Spinal cord (tissue), 10 donors: ENCODE measurements at places on chromosomes 5 and 9. TPM values are rescaled to one million over a fixed set of nuclear protein-coding genes. Genes with fewer than 3 reads are reported as not detected.

GRCh38 chr5:94613583-94613982 is 4.8 kb downstream of the KIAA0825 start:
- DNase-seq, result no peak

- DNase-seq, result no peak
These were observed 35.1 kb downstream of the LIX1 start for GRCh38 chr5:97107318-97107717.

DNA sequence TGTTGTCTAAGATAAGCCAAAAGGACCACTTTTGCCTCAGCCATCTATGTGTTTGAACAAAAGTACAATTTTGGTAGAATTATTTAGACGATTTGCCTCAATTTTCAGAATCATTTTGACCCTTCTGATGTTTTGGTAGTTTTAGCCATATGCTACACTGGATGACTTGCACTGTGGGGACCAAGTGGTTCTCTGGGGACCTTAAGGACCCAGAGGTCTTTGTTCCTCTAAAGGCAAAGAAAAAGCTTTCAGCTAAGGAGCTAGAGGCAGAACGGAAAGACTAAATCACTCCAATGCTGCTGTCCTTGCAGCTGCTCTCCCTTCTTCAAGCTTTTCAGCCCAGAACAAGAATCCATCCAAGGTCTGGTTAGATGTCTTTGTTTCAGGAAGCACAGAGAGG is 51.0 kb upstream of the APC start:
- no peak for DNase-seq

DNA sequence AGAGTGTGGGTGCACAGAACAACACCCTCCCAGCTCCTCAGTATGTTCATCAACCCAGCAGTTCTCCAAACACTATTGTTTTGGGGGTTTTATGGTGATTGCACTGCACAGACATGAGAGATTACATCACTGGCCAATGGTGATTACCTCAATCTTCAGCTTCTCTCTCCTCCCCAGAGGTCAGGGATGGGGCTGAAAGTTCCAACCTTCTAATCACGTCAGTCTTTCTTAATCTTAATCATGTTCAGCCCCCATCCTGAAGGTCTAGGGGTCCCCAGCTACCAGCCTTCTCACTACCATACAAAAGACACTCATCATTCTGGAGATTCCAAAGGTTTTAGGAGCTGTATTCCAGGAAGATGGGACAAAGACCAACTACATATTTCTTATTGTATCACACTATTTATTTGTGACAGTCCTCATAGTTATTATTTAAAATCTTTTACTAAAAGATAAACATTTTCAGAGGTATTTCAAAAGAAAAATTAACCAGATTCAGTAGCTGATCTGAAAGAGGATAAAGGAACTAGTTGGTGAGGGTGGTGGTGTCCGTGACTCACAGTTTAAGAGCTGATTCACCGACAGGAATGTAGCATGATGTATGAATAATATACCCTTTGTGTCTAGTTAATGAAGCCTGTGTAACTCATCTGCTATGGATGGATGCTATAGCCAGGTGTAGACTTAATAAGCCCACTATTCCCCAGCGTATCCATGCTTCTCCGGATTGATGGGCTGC is 35.6 kb downstream of the RASEF start:
- no peak for DNase-seq

DNA sequence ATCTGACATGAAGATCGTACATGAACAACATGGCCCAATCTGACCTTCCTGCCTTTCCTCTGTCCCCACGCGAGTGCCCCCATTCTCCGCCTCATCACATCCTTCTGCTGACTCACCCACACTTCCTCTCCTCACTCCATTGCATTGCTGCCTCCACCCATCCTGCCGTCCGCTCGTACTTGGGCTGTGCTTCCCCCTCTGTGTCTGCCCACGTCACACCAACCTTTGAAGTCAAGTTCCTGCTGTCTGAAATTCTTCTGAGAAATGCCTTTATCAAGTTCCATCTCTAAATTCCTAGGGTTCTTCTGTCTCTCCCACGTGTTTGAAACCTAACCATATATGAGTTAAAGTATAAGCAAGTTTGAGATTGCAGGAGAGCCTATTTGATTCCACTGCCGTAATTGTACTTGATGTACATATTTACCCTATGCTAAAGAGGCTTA is 18.0 kb upstream of the STARD4 start:
- DNase-seq, result no peak

DNA sequence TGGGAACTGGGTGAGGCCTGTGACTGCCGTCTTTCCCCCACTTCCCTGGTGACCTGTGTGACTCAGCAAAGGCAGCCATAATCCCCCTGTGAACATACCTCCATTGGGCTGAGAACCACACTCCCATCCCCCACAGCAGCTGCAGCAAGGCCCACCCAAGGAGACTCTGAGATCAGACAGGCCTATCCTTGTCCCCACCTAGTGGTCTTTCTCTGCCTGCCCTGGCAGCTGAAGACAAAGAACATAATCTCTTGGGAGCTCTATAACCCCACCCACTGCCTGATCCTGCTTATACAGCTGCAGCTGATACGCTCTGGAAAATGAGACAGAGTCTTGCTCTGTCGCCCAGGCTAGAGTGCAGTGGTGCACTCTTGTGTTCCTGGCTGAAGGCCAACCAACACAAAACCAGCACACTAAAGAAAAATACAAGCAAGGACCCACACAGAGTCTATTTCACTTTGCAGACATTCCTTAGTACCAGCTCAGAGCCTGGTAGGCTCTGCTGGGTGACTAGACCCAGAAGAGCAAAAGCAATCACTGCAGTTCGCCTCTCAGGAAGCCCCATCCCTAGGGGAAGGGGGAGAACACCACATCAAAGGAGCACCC is 106.7 kb downstream of the MCTP1 start:
- DNase-seq, result no peak

DNA sequence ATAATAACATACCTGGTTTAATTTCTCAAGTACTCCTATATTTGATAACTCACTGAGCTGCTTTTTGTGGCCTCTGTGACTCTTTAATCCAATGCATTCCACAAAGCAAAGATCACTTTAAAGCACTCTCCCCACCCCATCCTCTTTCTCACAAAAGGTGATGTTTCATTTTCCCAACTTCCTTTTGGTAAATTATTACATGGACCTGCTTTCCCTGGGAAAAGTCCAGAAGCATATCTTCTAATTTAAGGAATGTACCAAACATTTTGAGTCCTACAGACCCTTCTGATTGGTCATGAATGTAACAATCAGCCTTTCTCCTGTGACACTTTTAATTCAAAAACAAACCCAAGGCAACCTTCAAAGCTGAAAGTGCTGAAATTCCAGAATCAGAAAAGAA is 71.1 kb downstream of the MLLT3 start:
- no peak for DNase-seq

GRCh38 chr5:112381521-112381920 is 37.6 kb downstream of the EPB41L4A start:
- DNase-seq, result no peak

DNA sequence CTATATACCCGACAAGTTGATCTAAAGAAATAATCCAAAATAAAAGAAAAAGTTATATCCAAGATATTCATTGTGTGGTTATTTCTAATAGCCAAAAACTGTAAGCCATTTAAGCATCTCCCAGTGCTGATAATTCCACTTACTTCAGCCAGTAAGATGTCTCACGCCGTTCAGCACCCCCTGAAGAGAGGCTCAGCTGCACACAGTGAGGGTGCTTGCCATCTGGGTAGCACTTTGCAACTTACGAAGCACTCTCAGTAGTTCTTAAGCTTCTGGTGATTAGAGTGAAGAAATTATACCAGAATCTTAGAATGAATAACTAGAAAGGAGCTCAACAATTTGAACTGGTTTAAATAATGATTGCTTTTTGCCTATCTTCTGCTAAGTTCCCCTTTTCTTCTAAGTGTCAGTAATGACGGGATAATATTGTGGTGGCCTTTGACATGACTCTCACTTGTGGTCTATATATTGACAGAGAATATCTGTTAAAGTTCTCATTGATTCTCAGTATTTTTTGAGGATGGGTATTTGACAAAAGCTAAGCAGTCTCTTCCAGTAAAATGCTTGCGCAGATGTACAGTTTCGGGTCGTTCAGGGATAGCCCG is 26.2 kb upstream of the LTC4S start:
- no peak for DNase-seq

GRCh38 chr9:10396615-10397014 is 216.2 kb downstream of the PTPRD start:
- DNase-seq, result peak; percentile 95

DNA sequence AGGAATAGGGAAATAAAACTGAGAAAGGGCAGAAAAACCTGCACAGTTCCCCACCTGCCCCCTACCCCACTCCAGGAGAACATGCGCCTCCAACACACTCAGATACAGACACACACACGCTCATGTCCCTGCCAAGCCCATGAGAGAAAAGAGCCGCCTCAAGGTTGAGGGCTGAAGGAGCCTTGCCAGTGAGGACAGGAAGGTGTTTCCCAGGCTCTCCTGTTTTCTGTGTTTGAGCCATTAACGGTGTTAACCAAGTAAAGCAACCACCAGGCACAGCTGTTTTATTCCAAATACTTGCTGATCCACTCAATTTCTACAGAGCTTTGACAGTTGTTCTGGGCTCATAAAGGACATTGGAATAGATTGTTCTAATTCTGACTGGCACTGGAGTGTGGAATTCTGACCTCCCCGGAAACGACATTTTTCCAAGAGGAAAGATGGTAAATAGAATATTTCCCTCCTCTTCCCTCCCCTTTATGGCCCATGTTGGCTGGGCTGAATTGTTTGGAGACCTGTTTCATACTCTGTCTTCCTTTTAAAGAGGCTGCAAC is 238.0 kb downstream of the DMAC1 start:
- DNase-seq, result no peak

GRCh38 chr5:126490167-126490940 is 67.1 kb downstream of the GRAMD2B start:
- peak; percentile 85 for DNase-seq

DNA sequence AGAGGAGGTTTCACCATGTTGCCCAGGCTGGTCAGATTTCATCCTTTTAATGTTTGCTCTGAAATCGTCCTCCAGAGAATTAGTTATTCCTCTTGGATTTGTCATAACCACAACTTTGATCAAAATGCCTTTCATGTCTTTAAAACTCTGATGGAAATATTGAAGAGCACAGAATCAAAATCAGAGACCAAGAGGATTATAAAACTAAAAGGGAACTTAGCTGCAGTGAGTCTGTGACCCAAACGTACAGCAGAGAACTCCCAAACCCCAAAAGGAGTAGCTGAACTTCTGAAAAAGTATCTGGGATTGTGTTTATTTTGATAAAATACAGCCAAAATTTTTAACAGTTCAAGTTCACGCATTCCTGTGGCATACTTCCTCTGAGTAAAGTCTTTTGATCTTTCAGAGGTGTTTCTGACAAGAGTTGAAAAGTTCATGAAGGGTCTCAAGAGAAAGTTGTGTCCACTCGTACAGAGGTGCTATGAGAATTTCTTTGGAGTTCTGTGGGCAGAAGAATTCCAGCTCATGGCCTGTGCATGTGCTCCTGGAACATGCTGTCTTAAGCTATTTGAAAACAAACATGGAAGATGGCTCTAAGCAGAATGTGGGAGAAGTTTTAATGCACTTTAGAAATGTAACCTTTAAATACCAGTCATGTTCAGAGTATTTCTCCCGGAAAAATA is 124.0 kb downstream of the ESM1 start:
- DNase-seq, result no peak

GRCh38 chr5:32834251-32834650 is 123.1 kb downstream of the NPR3 start:
- no peak for DNase-seq

DNA sequence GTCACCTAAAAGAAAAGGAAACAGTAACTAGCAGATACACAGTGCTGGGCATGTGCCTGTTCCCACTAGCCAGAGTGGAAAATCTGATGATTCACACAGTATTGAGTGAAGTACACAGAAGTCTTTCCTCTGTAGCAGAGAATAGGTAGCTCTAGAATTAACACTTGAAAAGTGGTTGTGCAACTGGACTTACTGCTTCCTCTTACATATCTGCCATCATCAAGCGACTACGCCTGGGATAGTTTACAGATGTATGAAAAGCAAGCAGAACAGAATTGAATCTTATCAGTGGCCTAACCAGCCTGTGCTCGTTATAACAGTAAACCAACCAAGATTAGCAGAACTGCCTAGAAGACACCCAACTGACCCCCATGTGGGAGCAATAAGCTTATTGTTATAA is 130.6 kb downstream of the DTWD2 start:
- DNase-seq, result no peak

DNA sequence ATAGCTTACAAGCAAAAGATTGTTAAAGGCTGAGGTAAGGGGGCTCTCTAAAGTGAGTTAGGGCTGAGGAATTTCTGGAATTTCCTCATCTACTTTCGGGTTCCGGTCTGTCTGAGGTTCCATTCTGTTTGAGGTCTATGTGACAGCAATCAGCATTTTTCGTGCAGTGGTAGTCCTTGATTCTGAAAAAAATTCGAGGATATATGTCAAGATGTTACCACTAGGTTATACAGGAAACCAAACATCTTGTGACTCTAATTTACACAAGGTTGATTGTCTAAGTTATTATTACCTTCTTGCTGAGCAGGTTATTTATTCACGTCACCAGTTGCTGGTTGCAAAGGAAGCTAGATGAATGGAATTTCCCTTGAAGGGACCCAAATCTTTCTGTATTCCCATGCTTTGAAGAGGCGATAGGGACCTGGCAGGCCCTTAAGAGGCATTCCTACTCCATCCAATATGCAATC is 35.2 kb downstream of the RLN2 start:
- no peak for DNase-seq

- no peak for DNase-seq
These were observed 292.1 kb upstream of the ELAVL2 start for GRCh38 chr9:24118190-24118589.

- DNase-seq, result no peak
These were observed 539.9 kb downstream of the DMRTA1 start for GRCh38 chr9:22986556-22986955.

- DNase-seq, result no peak
These were observed 227.8 kb upstream of the TRPM3 start for GRCh38 chr9:71349218-71349617.

- no peak for DNase-seq
These were observed 1185.7 kb upstream of the C9orf72 start for GRCh38 chr9:28758971-28759370.

- no peak for DNase-seq
These were observed 73.0 kb downstream of the OSTF1 start for GRCh38 chr9:75161116-75161857.

MLANA gene
- 0.20 TPM for total RNA-seq

WWC1 gene
- total RNA-seq, result 12.9 TPM

SSNA1 gene
- total RNA-seq, result 28.1 TPM

SYK gene
- total RNA-seq, result 6.1 TPM

GPR21 gene
- total RNA-seq, result 0.50 TPM

PPP3R2 gene
- total RNA-seq, result 0.59 TPM

IFNA21 gene
- total RNA-seq, result not detected

LHFPL2 gene
- total RNA-seq, result 76.4 TPM

PFN3 gene
- not detected for total RNA-seq

CARTPT gene
- 5.0 TPM for total RNA-seq
